WTC11 (cell line): ENCODE measurements at places on chromosomes 12 and 14. TPM values are rescaled to one million over a fixed set of nuclear protein-coding genes. Genes with fewer than 3 reads are reported as not detected.

TAS2R42 gene
- not detected in 3 replicates for total RNA-seq

SIX1 gene
- total RNA-seq = 0.21 to 0.59 TPM (median 0.30 TPM) in 3 replicates

SLC25A47 gene
- not detected in 3 replicates for total RNA-seq

GPR135 gene
- 1.6 to 1.7 TPM (median 1.7 TPM) in 3 replicates for total RNA-seq

PLEKHD1 gene
- total RNA-seq = 0.85 to 1.0 TPM (median 0.87 TPM) in 3 replicates

GRCh38 chr14:24213866-24214662 lies 776 bp upstream of the CHMP4A start:
- peaks cover 23% of the 10 kb centered on the region for H3K4me1 ChIP-seq
- peak overlapping the region; percentile 96 for H3K4me3 ChIP-seq
- H3K36me3 ChIP-seq = peaks cover 30% of the 10 kb centered on the region
- no peaks in the 10 kb centered on the region; the same call in 1 of the 2 replicates for H3K27me3 ChIP-seq
- peak overlapping the region; percentile 99 for H3K27ac ChIP-seq
- DNase-seq = no peak

DNA sequence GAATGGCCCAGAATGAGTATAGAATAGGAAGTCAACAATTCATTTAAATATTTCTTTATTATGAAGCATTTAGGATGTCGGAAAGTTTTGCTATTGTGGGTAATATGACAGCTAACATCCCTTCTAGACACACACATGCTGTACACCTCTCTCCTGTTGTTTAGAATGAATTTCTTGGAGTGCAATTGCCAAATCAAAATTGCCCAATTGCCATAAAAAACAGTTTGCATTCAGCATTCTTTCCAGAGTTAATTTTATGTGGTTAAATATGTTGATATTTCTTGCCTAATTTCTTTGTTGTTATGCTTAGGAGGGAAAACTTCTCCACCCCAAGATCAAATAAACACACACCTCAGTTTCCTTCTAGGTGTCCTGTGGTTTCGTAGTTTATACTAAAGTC lies 16.9 kb upstream of the SMCO2 start:
- H3K27ac ChIP-seq = no peak overlapping the region
- H3K4me3 ChIP-seq = no peak overlapping the region
- DNase-seq = no peak
- peaks cover 7% of the 10 kb centered on the region for H3K36me3 ChIP-seq
- peaks cover 4% of the 10 kb centered on the region for H3K4me1 ChIP-seq
- no peaks in the 10 kb centered on the region for H3K27me3 ChIP-seq

DNA sequence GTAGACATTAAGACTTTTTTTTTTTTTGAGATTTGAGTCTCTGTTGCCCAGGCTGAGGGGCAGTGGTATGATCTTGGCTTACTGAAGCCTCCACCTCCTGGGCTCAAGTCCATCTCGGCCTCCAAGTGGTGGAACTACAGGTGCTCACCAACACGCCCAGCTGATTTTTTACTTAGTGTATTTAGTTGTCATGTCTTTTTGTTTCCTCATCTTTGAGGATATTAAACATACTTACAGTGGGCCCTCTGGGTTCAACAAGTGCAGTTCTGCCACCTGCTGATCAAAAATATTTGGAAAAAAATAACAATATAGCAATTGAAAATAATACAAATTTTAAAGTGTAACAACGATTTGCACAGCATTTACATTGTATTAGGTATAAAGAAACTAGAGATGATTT lies 4.4 kb upstream of the B4GALNT1 start:
- H3K4me1 ChIP-seq = peaks cover 17% of the 10 kb centered on the region
- no peak overlapping the region for H3K4me3 ChIP-seq
- H3K27me3 ChIP-seq = peaks cover 63% of the 10 kb centered on the region
- no peak for DNase-seq
- peaks cover 6% of the 10 kb centered on the region for H3K36me3 ChIP-seq

- no peaks in the 10 kb centered on the region for H3K36me3 ChIP-seq
- no peak overlapping the region for H3K27ac ChIP-seq
- H3K4me3 ChIP-seq = no peak overlapping the region
- H3K4me1 ChIP-seq = no peaks in the 10 kb centered on the region
- DNase-seq = no peak
Measured at GRCh38 chr14:103966631-103967030, 24.3 kb upstream of the RD3L start.

GRCh38 chr14:72662214-72662613 lies 231.7 kb downstream of the DPF3 start:
- no peak overlapping the region for H3K27ac ChIP-seq
- H3K4me1 ChIP-seq = 0 out of 2 replicates have a peak, but pooled peaks cover 1% of the 10 kb centered on the region
- no peaks in the 10 kb centered on the region for H3K36me3 ChIP-seq
- H3K4me3 ChIP-seq = no peak overlapping the region
- no peaks in the 10 kb centered on the region for H3K27me3 ChIP-seq

DNA sequence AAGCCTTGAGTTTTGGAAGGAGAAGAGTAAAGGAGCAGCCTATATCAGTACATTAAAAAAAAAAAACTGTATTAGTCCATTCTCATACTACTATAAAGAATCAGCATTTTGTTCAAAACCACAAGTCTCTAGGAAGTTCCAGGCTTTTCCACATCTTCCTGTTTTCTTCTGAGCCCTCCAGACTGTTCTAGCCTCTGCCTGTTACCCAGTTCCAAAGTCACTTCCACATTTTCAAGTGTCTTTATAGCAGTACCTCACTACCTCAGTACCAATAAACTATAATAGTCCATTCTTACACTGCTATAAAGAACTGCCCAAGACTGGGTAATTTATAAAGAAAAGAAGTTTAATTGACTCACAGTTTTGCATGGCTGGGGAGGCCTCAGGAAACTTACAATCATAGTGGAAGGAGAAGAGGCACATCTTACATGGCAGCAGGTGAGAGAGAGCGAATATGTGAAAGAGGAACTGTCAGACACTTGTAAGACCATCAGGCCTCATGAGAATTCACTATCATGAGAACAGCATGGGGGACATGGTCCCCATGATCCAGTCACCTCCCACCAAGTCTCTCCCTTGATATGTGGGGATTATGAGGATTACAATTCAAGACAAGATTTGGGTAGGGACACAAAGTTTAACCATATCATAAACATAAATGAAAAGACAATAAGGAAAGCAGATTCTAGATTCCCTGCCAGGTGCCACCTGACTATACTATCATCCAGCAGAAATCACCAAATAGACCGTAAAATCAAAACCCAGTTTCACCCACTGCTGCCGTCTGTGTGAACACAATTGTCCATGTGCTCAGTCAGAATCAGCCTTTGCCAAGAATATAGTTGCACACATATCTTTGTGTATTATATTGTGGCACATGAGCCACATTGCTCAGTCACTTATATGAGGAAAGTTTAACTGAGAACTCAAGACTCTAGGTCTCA lies 27.8 kb downstream of the TOGARAM1 start:
- H3K4me1 ChIP-seq = no peaks in the 10 kb centered on the region
- DNase-seq = no peak
- no peak overlapping the region for H3K4me3 ChIP-seq
- H3K27me3 ChIP-seq = no peaks in the 10 kb centered on the region

DNA sequence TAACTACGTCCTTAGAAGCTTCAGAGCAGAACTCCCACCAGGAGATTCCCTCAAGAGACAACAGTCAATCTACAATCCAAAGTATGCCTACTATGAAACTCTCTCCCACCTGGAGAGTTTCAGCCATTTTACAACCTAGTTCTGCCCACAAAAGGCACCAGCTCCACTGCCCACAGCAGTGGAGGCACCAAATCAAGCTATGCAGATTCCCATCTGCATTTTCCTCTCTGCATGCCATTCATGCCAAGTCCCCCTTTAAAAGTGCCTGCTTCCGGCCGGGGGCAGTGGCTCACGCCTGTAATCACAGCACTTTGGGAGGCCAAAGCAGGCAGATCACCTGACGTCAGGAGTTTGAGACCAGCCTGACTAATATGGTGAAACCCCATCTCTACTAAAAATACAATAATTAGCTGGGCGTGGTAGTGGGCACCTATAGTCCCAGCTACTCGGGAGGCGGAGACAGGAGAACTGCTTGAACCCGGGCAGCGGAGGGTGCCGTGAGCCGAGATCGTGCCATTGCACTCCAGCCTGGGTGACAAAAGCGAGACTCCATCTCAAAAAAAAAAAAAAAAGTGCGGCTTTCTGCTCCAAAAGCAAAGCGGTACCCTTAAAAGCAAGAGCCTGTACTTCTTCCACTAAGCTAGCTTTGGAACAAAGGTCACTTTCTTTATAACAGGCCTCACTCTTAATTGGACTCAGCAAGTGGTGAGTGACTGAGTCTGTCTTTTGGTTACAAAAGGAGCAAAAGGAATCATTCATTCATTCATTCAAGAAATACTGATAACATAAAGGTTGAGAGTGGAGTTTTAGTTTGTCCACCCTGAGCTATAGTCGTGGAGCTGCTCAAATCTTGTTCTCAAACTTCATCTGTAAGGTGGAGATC lies 10.1 kb upstream of the DLGAP5 start:
- H3K4me3 ChIP-seq = 0 out of 2 replicates have a peak overlapping the region, but pooled peaks have one; percentile 12
- H3K36me3 ChIP-seq = no peaks in the 10 kb centered on the region
- peaks cover 20% of the 10 kb centered on the region for H3K4me1 ChIP-seq
- H3K27ac ChIP-seq = peak overlapping the region; percentile 93
- peak; percentile 58 for DNase-seq

DNA sequence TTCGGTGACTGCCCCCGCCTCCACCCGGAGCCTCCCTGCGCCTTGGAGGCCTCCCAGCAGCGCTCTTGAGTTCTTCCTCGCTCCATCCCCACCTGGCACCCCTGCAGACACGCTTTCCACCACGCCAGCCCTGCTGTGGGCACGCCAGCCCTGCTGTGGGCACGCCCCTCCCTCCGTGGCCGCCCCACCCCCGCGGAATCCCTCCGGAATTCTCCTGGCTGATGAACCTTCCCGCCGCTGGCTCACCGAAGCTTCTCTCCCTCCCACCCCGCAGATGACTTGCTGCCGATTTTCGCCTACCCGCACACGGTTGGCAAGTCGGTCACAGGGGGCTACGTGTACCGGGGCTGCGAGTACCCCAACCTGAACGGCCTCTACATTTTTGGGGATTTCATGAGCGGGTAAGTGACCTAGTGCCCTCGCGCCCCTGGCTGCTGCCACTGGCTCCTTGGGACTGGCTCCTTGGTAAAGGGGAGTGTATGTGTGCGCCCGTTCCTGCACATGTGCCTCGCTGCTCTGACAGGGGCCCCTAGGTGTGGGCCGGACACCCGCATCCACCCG lies 15.2 kb downstream of the HHIPL1 start:
- no peak overlapping the region for H3K27ac ChIP-seq
- H3K36me3 ChIP-seq = no peaks in the 10 kb centered on the region
- DNase-seq = no peak
- H3K27me3 ChIP-seq = peaks cover 44% of the 10 kb centered on the region

DNA sequence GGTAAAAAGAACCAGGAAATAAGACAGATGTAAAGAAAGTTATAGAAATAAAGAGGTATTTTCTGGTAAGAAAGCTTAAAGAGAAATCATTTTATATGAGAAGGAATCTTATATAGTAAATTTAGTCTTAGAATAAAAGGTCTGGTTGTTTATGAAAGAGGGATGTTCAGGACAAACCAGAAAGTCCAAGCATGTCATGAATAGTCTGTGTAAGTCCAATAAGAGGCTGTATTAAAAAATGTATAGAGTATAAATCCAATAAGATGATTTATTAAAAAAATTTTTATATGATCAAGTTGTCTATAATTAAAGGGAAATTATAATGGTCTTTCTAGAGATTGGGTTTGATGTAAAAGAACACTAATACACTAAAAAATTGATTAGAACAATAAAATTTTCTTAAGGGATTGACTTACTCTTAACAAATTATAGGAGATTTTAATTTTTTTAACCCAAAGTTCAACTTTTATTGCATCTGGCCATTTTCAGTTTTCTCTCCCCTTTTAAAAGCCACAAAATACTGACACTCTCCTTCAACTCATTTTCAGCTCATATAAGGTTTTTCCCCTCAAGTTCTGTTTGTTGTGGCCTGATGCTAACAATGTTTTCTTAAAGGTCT lies 35.1 kb downstream of the ST8SIA1 start:
- H3K4me1 ChIP-seq = peaks cover 8% of the 10 kb centered on the region
- H3K4me3 ChIP-seq = no peak overlapping the region
- no peaks in the 10 kb centered on the region; the same call in 1 of the 2 replicates for H3K27me3 ChIP-seq
- no peak overlapping the region for H3K27ac ChIP-seq
- peaks cover 50% of the 10 kb centered on the region for H3K36me3 ChIP-seq

GRCh38 chr14:71267007-71267513 lies 359.8 kb downstream of the PCNX1 start:
- no peak for DNase-seq
- peaks cover 9% of the 10 kb centered on the region for H3K27me3 ChIP-seq
- H3K4me1 ChIP-seq = peaks cover 7% of the 10 kb centered on the region
- H3K27ac ChIP-seq = no peak overlapping the region
- no peak overlapping the region for H3K4me3 ChIP-seq

DNA sequence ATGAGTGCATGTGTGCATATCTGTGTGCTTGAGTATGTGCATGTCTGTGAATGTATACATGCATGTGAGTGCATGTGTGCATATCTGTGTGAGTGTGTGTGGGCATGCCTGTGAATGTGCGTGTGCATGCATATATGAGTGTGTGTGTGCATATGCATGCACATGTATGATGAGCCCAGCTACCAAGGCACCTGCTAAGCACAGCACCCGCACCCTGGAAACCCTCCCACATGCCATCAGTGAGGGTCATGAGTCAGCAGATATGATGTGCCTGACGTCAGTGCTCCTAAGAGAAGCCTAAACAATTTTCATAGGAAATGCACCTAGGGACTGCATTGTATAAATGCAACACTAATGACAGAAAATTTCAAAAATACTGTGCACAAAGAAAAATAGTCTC lies 151.1 kb downstream of the KIF26A start:
- peak overlapping the region; percentile 39; the same call in 1 of the 2 replicates for H3K27ac ChIP-seq
- DNase-seq = no peak

GRCh38 chr14:37865719-37866549 lies 270.5 kb downstream of the TTC6 start:
- no peak overlapping the region for H3K4me3 ChIP-seq
- DNase-seq = no peak
- no peaks in the 10 kb centered on the region for H3K36me3 ChIP-seq

DNA sequence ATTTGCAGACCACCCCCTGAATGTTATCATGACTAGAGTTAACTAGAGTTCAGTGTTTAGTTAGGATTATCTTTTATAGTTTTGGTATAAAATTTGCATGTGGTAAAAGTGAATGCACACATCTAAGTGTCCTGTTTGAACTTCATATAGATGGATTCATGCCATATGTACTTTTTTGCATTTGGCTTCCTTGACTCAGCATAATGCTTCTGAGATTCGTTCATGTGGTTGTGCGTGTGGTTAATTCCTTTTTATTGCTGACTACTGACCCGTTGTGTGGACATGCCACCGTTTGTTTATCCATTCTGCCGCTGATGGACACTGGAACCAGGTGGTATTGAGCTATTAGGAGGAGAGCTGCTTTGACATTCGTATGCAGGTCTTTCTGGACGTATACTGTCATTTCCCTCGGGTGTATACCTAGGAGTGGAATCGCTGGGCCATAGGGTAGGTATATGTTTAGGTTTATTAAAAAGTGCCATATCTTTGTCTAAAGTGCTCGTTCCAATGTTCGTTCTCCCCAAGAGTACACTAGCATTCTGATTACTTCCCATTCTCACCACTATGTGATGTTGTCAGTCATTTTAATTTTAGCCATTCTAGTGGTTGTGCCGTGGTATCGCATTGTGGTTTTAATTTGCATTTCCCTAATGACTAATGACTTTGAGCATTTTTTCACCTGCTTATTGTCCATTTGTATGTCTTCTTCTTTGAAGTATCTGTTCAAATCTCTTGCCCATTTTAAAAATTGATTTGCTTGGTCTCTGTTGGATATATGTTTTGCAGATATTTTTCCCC lies 37.7 kb downstream of the RIN3 start:
- H3K4me1 ChIP-seq = peaks cover 7% of the 10 kb centered on the region; the same call in 1 of the 2 replicates
- H3K36me3 ChIP-seq = no peaks in the 10 kb centered on the region
- H3K27me3 ChIP-seq = no peaks in the 10 kb centered on the region
- no peak overlapping the region for H3K27ac ChIP-seq
- DNase-seq = no peak
